ENCODE measurements at places on chromosomes 4 and X. TPM values are rescaled to one million over a fixed set of nuclear protein-coding genes. Genes with fewer than 3 reads are reported as not detected.

Gene GLRA2
- total RNA-seq = not detected

Gene PWWP3B
- not detected for total RNA-seq

Gene TCP11X2
- total RNA-seq = not detected

DNA sequence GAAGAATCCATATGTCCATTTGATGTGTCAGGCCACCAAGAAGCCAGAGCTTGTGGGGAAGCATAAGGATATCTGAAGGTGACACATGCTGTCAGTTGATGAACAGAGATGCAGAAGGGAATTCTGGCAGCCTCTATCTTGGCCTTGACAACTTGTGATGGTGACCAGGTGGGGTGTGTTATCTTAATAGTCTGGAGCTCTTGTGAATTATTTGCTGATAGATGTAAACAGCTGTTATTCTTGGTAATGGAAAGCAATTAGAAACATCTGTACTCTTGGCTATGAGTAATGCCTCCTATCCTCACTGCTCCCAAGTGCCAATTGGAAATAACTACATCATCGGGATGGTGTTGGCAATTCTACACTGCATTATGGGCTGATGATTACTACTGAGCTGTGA lies 51.9 kb downstream of the NAA11 start:
- no peaks in the 10 kb centered on the region for H3K4me1 ChIP-seq
- H3K4me3 ChIP-seq = no peak overlapping the region
- no peaks in the 10 kb centered on the region for H3K27me3 ChIP-seq
- no peak for DNase-seq

DNA sequence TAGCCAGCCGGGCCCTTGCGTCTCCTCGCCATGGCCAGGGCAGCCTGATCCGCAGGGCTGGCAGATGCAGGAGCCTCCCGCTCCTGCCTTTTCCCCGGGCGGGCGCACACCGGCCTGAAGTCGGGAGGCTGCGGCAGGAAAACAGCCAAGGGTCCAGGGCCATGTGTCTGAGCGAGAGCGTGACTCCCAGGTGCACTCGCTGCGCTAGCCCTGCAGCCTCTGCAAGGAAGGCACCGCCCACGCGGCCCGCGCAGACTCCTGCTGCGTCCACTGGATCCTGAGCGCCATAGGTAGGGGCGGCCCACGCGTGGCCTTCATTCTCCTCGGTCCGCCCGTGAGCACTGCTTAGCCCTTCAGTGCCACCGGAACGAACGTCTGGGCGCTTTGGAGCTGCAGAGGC lies 379.9 kb downstream of the TRAM1L1 start:
- H3K4me1 ChIP-seq = no peaks in the 10 kb centered on the region
- DNase-seq = no peak
- H3K27ac ChIP-seq = no peak overlapping the region
- no peaks in the 10 kb centered on the region for H3K36me3 ChIP-seq
- H3K27me3 ChIP-seq = no peaks in the 10 kb centered on the region

DNA sequence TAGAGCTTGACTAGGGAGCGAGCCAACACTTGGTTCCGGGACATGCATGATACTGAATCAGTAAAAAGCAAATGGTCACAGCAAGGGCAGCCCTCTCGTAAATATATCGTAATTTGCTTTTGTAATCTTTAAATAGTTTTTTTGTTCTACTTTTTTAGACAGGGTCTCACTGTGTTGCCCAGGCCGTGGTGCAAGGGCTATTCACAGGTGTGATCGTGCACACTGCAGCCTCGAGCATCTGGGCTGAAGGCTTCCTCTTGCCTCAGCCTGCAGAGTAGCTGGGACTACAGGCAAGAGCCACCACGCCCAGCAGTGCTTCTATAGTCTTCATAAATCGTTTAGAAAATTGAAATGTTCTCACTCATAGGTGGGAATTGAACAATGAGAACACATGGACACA lies 309.7 kb downstream of the TENM3 start:
- no peak overlapping the region for H3K27ac ChIP-seq
- peaks cover 8% of the 10 kb centered on the region for H3K27me3 ChIP-seq
- no peaks in the 10 kb centered on the region for H3K36me3 ChIP-seq
- DNase-seq = no peak

DNA sequence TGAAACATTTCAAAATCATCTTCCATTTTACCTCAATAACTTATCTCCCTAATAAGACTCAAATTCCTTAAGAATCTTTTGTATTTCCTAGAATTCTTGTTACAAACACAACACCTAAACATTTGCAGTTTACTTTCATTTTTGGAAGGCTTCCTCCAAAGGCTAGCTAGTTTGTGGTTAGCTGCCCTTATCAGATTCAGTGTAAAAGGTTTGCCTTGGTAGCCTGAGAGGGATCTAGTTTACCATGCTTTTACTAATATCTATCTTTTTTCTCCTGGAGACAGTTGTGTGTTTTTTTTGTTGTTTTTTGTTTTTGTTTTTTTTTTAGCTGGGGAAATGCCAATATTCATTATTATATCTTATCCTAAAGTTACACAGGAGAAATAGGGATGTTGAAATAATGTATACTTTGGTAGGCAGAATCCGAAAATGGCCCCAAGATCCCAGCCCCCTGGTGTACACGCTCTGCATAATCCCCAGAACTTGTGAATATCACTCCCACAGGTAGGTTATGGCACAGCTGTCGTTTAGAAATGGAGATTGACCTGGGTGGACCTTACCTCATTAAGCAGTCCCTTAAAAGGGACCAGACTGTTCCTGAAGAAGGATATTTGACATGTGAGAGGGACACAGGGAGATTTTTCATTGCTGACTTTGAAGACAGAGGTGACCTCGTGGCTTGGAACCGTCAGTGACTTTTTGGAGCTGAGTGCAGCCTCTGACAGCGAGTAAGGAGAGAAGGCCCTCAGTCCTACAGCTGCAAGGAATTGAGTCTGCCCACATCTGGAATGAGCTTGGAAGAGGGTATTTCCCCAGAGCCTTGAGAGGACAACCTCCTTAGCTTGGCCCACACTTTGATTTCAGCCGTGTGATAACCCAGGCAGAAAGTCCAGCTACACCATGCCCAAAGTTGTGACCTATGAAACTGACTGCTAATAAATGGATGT lies 33.4 kb downstream of the SEPTIN11 start:
- H3K36me3 ChIP-seq = no peaks in the 10 kb centered on the region
- peak overlapping the region; percentile 26 for H3K27ac ChIP-seq
- DNase-seq = no peak
- H3K27me3 ChIP-seq = no peaks in the 10 kb centered on the region

- no peak overlapping the region for H3K27ac ChIP-seq
- H3K27me3 ChIP-seq = no peaks in the 10 kb centered on the region
- DNase-seq = no peak
- no peaks in the 10 kb centered on the region for H3K36me3 ChIP-seq
These were observed 63.7 kb downstream of the VSIG4 start for GRCh38 chrX:65976161-65976560.

DNA sequence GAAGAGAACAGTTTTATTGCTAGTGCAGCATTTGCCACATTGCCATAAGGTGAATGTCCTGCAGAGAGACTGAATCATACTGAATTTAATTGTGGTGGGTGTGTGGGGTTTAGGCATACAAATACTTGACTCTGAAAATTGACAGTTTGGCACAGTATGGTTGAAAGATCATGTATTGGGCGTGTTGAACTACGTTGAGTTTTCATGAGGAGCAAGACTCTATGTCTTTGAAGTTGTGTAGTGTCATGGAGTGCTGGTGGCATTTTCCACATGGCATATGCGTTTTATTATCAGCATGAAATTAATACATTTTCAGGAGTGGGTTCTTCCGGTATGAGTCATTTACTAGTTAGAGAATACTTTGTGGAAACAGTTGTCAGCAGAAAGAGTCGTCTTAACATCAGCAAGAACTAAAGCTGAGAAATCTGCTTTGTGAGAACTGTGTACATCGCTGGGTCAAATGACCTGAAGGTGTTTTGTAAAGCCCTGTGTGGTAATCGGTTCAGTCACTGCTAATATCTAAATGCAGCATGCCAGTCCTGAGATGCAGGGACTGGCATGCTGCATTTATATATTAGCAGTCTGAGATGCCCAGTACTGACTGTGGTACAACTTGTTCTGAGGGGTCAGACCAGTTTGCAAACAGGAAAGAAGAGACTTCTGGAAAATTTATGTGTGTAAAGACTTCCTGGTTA lies 50.3 kb downstream of the ARHGAP10 start:
- H3K4me3 ChIP-seq = no peak overlapping the region
- no peaks in the 10 kb centered on the region for H3K36me3 ChIP-seq
- peaks cover 17% of the 10 kb centered on the region for H3K4me1 ChIP-seq
- H3K27ac ChIP-seq = no peak overlapping the region
- no peak for DNase-seq
